ENCODE measurements at places on chromosomes 16 and 17.

DNA sequence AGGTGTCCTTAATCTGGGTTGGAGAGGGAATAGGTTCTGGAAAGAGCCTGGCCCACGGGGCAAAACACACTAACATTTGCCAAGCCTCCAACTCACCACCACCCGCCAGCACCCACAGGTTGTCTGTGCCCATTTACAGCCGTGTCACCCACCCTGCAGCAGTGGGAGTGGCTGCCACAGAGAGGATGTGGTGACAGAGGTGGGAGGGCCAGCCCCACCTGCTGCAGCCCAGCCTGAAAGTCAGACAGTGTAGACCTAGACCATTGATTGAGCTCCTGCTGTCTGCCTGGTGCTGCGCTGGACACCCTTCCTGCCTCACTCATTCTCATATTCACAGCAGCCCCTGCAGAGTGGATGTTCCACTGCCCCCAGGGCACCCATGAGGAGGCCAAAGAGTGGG is 44.7 kb downstream of the IL21R start:
- DNase-seq, result no peak

GRCh38 chr17:46962374-46962790 is 16.7 kb downstream of the RPRML start:
- no peak for DNase-seq

GRCh38 chr17:83099570-83100181 is 20.3 kb downstream of the METRNL start:
- DNase-seq, result no peak

DNA sequence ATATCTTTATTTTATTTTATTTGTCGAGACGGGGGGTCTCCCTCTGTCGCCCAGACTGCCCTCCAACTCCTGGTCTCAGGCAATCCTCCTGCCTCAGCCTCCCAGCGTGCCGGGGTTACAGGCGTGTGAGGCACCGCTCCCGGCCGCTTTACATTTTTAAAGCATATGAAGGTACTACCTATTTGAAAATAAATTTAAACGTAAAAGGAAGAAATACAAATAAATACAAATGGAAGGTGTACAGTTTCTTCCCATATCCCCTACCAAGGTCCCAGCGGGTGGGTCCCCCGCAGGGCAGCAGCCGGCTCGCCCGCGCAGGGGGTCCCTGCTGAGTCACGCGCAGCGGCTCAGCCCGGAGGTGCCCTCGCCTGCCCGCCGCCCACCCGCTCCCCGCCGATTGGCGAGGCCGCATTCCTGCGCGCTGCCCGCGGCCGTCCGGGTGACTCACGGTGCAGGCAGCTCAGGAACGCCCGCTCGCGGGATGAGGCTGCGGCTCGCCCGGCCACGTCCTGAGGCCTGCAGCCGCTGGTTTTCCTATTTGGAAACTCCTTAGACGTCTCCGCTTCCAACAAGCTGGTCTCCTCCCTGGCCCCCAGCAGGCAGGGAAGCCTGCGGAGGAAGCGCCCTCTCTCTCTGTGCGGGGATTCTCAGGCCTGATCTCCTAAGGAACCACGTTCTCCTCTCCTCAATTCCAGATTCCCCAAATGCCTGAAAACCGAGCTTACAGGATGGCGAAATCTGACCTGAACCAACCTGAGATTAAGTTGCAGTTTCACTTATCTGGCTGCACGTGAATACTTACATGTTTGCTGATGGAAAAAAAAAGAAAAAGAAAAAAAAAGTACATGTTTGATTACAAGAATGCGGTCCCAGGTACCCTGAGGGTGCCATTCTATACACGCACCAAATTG is 54.8 kb upstream of the MAP3K14 start:
- DNase-seq, result peak; percentile 37

DNA sequence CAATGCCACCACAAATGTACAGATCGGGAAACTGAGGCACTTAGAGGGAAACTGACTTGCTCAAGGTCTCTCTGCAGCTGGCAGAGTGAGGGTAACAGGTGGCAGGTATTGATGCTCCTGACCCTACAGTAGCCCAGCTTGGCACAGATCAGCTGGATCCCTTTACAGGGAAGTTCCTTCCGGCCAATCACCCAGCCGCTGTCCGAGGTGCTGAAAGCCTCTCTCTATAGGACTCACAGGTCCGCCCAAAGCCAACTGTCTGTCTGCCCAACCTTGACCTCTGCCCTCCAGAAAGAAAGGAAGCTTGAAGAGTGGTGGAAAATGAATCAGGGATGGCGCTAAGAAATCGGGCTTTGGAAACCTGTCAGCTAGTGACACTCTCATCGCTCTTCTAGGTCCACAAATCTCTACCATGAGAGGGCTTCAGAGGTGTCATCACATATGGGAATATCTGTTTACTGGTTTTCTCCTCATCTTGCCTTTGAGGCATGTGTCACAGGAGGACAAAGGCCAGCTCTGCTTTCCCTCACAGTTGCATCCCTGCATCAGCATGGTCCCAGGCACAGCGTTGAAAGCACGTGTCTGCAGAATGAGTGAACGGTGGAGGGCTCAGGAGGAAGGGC is 246.2 kb downstream of the KATNIP start:
- DNase-seq, result peak; percentile 83

DNA sequence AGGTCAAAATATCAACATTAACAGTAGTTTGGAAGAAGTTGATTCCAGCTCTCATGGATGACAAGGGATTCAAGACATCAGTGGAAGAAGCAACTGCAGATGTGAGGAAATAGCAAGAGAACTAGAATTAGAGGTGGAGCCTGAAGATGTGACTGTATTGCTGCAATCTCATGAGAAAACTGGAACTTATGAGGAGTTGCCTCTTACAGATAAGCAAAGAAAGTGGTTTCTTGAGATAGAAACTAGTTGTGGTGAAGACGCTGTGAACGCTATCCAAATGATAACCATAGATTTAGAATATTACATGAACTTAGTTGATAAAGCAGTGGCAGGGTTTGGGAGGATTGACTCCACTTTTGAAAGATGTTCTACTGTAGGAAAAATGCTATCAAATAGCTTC is 67.8 kb downstream of the GOSR1 start:
- peak; percentile 89 for DNase-seq

- DNase-seq, result no peak
These were observed 29.3 kb downstream of the UNC13D start for GRCh38 chr17:75814900-75815373.

- peak; percentile 51 for DNase-seq
These were observed 14.2 kb upstream of the ST6GALNAC2 start for GRCh38 chr17:76599694-76600460.

DNA sequence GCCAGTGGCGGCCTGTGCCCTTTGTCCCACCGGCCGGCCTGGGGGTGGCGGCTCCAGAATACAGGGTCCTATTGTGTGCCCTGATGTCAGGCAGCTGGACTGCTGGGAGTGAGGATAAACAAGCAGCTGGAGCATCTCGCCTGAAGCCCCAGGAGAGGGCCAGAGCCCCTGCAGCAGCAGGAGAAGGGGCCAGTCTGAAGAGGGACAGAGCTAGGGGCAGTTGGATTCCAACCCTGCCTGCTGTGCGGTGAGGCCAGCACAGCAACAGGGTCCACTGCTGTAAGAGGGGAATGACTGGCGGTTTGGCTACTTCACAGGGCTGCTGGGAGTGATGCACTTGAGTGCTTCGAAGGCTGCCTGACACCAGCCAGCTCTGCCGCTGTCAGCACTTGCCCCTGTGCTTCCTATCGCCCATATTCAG is 25.0 kb downstream of the RAB11FIP4 start:
- no peak for DNase-seq

DNA sequence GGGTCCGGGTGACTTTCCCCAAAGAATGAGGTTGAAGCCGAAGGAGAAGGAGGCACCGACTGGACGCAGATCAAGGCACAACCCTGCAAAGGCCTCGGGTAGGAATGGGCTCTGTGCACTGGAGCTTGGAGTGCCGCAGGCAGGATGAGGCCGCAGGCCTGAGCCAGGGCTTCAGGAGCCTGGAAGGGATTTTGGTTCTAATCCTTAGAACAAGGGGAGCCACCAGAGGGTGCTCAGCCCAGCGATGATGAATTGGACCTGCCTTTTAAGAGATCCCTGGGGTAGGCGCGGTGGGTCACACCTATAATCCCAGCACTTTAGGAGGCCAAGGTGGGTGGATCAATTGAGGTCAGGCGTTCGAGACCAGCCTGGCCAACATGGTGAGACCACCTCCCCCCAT is 8.1 kb downstream of the CIBAR2 start:
- no peak for DNase-seq

GRCh38 chr16:50302472-50303005 is 36.2 kb downstream of the ADCY7 start:
- no peak for DNase-seq

- DNase-seq, result no peak
These were observed 15.3 kb downstream of the ZC3H7A start for GRCh38 chr16:11781773-11782172.

- DNase-seq, result peak; percentile 52
These were observed 430 bp downstream of the HAPSTR1 start for GRCh38 chr16:9091867-9092281.

DNA sequence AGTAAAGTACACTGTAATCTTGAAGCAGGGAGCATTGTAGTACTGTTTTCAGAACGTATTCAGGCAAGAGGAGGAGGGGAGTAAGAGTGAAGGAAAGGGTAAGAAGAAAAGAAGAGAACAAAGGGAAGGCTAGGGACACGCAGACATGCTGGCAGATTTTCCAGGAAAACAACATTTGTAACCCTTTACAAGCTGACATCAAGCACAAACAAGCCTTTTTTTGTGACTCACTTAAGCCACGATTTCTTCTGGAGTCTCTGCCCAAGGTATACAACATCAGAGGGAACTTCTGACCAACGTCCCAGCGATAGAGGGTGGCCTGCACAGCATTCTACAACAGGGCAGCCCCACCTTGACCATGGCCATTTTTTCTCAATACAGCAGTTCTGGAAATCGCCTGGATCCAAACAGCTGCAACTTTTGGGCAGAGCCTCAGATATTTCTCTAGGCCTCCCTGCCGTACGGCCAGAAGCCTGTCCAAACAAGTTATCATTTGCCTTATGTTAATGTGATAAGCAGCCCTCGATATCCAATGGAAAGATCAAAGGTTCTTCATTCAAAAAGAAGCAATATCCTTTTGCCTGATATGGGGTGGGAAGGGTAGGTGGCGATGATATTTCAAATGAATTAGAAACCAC is 247.3 kb downstream of the ZFHX3 start:
- DNase-seq, result no peak

DNA sequence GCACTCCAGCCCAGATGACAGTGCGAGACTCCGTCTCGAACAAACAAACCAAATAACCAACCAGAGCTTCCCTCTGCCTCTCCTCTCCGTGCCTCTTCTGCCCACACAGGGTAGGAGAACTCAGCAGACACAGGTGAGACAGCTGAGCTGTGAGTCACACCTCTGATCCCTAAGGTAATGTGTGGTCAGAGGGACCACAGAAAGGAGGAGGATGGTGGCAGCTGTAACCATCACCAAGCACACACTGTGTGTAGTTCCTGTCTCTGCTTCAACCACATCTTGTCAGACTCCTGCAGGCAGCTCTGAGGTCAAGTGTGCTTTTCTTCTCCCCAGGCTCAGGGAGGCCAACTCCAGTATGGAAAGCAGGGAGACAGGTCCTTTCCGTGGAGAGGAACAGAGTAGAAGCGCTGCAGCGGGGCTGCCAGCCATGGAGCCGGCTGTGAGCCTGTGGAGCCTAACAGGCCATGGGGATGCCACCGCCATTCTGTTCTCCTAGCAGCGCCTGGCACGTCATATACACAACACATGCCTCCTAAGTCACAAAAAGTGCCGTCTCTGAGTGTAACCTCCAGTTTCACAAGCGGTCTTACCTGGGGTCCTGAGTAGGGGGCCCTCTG is 7.1 kb downstream of the NUDT16L1 start:
- no peak for DNase-seq

DNA sequence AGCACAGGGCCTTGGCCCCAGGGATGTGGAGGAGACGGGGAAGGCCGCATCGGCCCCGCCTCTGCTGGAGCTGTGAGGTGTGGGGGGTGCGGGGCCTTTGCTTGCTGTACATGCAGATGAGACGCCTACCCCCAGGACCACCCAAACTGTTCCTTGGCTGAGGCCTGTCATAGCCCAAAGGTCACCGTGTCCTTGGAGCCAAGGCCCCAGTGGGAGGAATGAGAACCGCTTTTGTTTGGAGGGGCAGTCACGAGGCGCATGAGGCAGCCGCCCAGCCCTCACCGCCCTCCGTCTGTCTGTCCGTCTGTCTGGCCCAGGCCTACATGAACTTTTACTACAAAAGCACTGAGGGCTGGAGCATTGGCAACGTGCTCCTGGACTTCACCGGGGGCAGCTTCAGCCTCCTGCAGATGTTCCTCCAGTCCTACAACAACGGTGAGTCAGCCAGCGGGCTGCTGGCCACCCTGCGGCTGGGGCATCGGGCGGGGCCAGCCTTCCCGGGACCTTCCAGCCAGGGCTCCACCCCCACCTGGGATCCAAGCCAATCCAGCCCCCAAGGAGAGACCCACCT is 8.8 kb downstream of the TAX1BP3 start:
- DNase-seq, result no peak

DNA sequence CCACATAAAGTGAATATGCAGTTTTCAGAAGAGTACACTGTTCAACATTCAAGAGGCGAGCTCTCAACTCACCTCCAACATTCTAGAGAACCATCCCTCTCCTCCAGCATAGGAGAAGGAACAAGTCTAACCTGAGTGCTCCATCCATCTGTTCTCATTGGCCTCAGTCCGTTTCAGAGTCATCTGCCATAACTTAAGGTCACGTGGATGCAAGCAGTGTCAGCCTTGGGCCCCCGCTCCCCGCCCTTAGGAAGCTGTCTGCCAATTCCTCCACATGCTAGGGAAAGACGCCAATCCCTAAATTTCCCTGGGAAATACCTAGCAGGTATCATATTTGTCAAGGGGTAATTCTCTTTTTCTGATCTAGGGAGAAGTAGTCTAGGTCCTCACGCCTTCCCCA is 21.4 kb downstream of the MARVELD3 start:
- DNase-seq, result no peak

DNA sequence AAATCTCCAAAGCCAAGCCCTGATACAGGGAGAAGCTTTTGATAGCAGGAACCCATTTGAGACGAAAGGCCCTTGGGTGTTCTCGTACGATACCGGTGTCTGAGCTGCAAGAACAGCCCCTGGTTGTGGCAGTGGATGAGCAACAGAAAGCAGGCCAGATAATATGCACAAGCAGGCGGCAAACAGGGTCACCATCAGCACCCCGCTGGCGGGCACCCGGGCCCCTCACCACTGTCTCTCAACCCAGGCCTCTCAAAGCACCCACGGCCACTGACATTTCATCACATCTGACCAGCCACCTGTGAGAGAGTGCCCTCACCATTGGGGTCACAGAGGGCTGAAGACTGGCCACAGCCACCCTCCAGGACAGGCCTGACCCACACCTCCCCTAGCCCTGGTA is 230.4 kb downstream of the C16orf78 start:
- DNase-seq, result no peak

GRCh38 chr17:72126575-72127486 is 6.0 kb downstream of the SOX9 start:
- DNase-seq, result no peak
